Breast epithelium (tissue), 4 donors: ENCODE measurements at places on chromosomes 1 and 21. TPM values are rescaled to one million over a fixed set of nuclear protein-coding genes. Genes with fewer than 3 reads are reported as not detected.
A peak's percentile ranks its signal among the peaks of the same experiment; 100 is the strongest.

DNA sequence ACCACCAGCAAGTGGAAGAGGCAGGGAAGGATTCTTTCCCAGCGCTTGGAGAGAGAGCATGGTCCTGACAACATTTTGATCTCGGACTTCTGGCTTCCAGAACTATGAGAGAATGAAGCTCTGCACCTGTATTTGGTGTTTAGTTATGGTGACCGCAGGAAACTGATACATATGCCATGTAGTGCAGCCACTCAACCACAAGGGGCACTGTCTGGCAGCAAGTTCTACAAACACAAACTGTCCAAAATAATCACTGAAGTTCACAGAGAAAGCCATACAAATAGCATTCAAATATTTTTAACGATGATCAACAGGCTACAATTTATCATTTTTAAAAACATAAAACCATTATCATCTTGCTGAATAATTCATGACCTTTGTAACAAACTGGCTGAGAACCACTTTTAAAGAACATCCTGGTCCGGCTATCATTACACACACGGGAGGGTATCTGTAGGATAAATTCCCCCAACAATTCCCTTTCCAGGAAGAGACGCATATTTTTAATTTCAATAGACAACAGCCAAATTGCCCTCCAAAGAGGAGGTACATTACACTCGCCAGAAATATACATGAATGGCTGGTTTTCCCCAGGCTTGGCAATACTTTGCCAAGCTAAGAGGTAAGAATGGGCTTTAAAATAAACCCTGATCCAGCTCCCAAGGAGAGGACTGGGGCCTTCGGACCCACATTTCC is 9.2 kb upstream of the CBR3 start:
- H3K27ac ChIP-seq, result peak overlapping the region; percentile 86
- no peak overlapping the region for H3K4me3 ChIP-seq
- no peaks in the 10 kb centered on the region for H3K36me3 ChIP-seq
- no peaks in the 10 kb centered on the region for H3K27me3 ChIP-seq
- DNase-seq, result no peak

GRCh38 chr1:169836198-169836597 is 41.5 kb upstream of the METTL18 start:
- H3K4me3 ChIP-seq, result no peak overlapping the region
- no peak overlapping the region for H3K27ac ChIP-seq
- H3K4me1 ChIP-seq, result no peaks in the 10 kb centered on the region
- H3K27me3 ChIP-seq, result no peaks in the 10 kb centered on the region

DNA sequence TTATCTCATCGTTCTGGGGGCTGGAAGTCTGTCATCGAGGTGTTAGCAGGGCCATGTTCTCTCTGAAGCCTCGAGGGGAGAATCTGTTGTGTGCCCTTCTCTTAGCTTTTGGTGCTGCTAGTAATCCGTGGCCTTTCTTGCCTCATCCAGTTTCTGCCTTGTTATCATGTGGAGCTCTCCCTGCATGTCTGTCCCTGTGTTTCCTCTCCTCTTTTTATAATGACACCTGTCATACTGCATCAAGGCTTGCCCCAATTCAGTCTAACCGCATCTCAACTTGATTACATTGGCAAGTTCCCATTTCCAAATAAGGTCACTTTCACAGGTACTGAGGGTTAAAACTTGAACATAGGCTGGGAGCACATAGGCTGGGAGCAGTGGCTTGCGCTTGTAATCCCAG is 82.6 kb upstream of the CNIH3 start:
- no peak overlapping the region for H3K4me3 ChIP-seq
- DNase-seq, result no peak
- H3K4me1 ChIP-seq, result no peaks in the 10 kb centered on the region
- H3K36me3 ChIP-seq, result no peaks in the 10 kb centered on the region

- H3K36me3 ChIP-seq, result no peaks in the 10 kb centered on the region
- H3K4me1 ChIP-seq, result peaks cover 8% of the 10 kb centered on the region
- peak; percentile 86 for DNase-seq
- H3K4me3 ChIP-seq, result peak within 1 kb of the TSS; percentile 54
Measured at GRCh38 chr1:27392096-27392777, at the start of gene GPR3. GPR3 (plus strand) TSS chr1:27392622; CDS start chr1:27393799, 1,177 bp downstream.

- no peak overlapping the region for H3K27ac ChIP-seq
- no peak for DNase-seq
- H3K36me3 ChIP-seq, result no peaks in the 10 kb centered on the region
- H3K27me3 ChIP-seq, result no peaks in the 10 kb centered on the region
- peaks cover 8% of the 10 kb centered on the region for H3K4me1 ChIP-seq
- no peak overlapping the region for H3K4me3 ChIP-seq
Measured at GRCh38 chr1:65259816-65260215, 49.5 kb upstream of the DNAJC6 start.

DNA sequence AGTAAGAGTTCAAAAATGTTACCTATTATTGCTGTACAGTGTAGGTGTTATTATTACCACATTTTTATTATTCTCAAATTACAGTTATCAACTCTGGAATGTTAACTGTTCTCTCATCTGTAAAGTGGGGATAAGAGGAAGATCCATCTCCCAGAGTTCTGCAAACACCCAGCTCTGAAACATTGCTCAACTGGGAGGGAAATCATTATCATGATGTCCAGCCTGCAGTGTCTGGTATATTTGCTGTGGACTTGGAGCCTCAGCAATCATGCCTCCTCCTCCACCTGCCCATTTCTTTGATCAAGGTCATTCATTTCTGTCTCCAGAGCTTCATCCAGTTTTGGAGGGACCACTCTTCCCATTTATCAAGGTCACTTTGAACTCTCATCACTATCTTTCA is 39.4 kb downstream of the C8A start:
- DNase-seq, result no peak
- no peak overlapping the region for H3K27ac ChIP-seq
- H3K4me1 ChIP-seq, result no peaks in the 10 kb centered on the region

The CAPZA1 gene
- 161 TPM for total RNA-seq

The PADI2 gene
- 0.32 TPM for total RNA-seq

The LCE1D gene
- not detected for total RNA-seq

The NCMAP gene
- total RNA-seq, result 8.2 TPM

The SNX7 gene
- 24.0 TPM for total RNA-seq

The COL16A1 gene
- total RNA-seq, result 58.7 TPM
